ENCODE measurements at places on chromosomes 12 and 14. TPM values are rescaled to one million over a fixed set of nuclear protein-coding genes. Genes with fewer than 3 reads are reported as not detected.

DNA sequence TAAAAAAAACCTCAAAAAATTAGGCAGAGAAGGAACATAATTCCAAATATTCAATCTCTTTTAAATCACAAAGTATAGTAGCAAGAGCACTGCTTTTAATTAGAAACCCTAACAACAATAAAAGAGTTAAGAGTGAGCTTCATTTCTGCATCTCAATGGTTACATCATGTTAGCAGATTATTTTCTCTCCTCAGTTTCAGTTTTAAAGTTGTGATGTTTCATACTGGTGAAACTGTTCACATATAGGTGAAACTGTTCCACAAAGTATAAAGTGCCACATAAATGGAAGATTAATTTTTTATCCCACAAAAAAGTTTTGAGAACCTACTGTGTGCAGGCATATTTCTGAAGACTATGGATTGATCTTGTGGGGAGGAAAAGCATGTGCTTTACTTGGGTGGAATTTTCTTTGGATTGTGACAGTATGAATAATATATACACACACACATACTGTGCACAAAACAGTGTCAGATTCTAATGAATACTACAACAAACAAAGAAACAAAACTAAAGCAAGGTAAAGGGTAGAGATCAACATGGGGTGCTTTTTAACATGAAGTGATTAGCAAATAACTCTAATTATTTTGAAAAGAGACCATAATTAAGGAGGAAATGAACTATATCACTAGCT is 17.1 kb downstream of the LUM start:
- H3K27ac ChIP-seq = no peak overlapping the region
- H3K4me3 ChIP-seq = no peak overlapping the region
- DNase-seq = no peak
- peaks cover 10% of the 10 kb centered on the region for H3K4me1 ChIP-seq

GRCh38 chr14:75198291-75198933 is 22.0 kb upstream of the TMED10 start:
- no peak overlapping the region for H3K4me3 ChIP-seq
- H3K27me3 ChIP-seq = no peaks in the 10 kb centered on the region
- peaks cover 11% of the 10 kb centered on the region for H3K4me1 ChIP-seq
- H3K27ac ChIP-seq = no peak overlapping the region

- H3K27me3 ChIP-seq = no peaks in the 10 kb centered on the region
- no peaks in the 10 kb centered on the region for H3K4me1 ChIP-seq
- no peak overlapping the region for H3K4me3 ChIP-seq
- no peak for DNase-seq
- H3K36me3 ChIP-seq = no peaks in the 10 kb centered on the region
- H3K27ac ChIP-seq = no peak overlapping the region
Observed at GRCh38 chr12:19120795-19121194, 8.7 kb upstream of the PLEKHA5 start.

GRCh38 chr12:105671720-105672119 is 341.2 kb downstream of the C12orf75 start:
- no peaks in the 10 kb centered on the region for H3K27me3 ChIP-seq
- DNase-seq = no peak
- H3K27ac ChIP-seq = peak overlapping the region; percentile 43
- no peak overlapping the region for H3K4me3 ChIP-seq
- H3K4me1 ChIP-seq = peaks cover 30% of the 10 kb centered on the region

- peak overlapping the region; percentile 37 for H3K4me3 ChIP-seq
- H3K27ac ChIP-seq = peak overlapping the region; percentile 85
- no peaks in the 10 kb centered on the region for H3K27me3 ChIP-seq
- peak; percentile 88 for DNase-seq
Observed at GRCh38 chr12:124713041-124713435, 145.6 kb upstream of the NCOR2 start.

Gene PIK3C2G
- total RNA-seq = 0.27 TPM

GRCh38 chr14:75401361-75401760 is 26.5 kb upstream of the JDP2 start:
- peak overlapping the region; percentile 90 for H3K27ac ChIP-seq
- H3K27me3 ChIP-seq = no peaks in the 10 kb centered on the region
- DNase-seq = peak; percentile 80
- no peaks in the 10 kb centered on the region for H3K36me3 ChIP-seq
- peaks cover 25% of the 10 kb centered on the region for H3K4me1 ChIP-seq
